Kidney epithelial cell (primary cell): ENCODE measurements at places on chromosomes 4 and X.

- DNase-seq = no peak
Observed at GRCh38 chr4:118289794-118290193, 63.0 kb downstream of the PRSS12 start.

GRCh38 chrX:130106071-130106470 lies 4.2 kb downstream of the ELF4 start:
- DNase-seq = no peak

DNA sequence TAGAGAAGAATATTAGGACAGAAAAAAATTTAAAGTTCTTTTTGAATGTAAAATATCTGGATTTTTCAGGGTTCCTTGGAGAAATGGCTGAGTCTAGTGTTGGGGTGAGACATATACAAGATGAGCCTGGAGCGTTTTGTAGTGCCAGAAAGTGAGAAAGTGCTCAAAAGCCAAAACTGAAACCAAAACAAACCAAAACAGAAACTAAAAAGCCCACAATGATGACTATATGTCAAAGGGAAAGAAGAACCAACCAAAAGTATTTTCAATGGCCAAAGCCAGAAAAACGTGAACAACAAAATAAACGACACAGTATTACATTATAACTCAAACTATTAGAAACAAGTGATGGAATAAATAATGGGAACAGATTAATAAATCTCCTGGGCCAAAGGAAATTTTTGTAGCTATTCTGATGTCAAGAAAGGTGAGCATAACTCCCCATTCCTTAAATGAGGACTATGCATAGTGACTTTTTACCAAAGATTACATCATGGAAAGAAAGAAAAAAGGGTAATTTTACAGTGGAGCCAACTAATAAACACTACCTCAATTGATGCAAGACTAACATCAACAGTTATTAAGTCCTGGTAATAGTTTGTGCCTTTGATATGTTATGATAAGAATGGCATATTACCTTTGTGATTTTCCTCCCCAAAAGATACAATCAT lies 1137.6 kb downstream of the C4orf33 start:
- no peak for DNase-seq

DNA sequence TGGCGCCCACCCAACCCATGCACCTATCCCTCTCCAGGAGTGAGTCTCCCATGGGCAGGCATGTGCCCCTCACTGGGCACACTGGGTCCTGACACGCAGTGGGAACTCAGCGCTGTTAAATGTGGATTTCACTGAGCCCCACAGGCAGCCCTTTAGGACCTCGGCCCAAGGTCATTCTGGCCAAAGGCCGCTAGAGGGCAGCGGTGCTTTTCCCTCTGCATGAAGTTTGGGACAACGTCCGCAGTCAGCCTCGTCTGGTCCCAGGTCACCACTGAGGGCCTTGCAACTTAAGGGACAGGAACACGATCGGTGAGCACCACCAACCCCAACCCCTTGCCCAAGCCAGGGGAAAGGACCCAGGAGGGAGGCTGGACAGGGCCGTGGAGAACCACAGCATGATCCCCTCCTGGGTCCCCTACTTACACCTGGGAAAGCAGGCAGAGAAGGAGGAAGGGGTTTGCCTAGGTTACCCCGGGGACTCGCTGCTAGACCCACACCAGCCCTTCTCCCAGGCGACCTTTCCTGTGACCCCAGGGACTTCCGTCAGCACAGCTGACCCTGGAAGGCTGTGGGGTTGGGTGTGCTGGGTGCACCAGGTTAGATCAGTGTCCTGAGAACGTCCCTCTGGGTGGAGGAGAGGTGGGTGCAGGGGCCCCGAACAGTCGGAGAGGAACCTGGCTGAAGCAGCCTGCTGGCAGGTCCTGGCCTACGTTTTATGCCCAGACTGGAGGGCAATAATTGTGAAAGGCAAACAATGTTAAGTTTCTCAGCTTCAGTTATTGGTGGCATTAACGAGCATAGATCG lies 24.0 kb downstream of the CYTL1 start:
- no peak for DNase-seq

GRCh38 chr4:21134994-21135393 lies 434.7 kb downstream of the PACRGL start:
- DNase-seq = no peak

GRCh38 chr4:7055111-7055989 lies 12.2 kb downstream of the TADA2B start:
- no peak for DNase-seq

- DNase-seq = no peak
Observed at GRCh38 chr4:55132775-55133174, 7.4 kb upstream of the KDR start.

DNA sequence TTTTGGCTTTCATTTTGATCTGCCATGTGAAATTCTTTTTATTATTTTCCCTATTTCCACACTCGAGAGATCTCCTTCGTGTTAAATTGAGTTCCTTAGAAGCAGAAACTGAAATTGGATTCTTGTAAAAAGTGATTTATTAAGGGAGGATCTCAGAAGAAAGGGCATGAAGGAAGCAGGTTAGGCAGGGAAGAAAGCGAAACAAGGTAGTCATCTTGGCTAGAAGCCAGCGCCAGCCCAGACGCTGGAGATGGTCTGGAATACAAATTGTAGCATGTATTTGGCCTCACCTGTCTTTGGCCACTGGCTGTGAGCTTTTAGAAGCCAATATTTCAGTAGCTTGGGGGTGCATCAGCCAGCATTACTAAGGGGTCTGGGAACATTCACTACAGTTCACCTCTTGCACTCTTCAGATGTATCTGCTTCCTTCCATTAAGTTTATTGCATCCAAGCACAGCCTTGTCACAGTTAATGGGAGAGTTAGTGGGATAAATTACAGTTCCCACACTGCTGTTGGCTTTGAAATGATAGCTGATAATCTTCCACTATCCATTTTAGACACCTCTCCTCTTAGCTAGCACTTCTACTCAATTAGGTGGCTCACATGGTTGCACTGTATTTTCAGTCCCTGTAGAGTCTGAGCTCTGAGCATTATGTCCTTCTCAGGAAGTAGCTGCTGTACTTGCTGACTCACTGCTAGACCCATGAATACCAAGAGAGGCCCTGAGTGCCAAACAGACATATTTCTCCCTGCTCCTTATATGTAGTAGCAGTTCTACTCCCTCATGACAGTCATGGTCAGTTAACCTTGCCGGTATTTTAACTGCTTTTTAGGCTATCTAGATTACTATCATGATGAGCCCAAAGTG lies 14.6 kb downstream of the GRXCR1 start:
- peak; percentile 62 for DNase-seq

DNA sequence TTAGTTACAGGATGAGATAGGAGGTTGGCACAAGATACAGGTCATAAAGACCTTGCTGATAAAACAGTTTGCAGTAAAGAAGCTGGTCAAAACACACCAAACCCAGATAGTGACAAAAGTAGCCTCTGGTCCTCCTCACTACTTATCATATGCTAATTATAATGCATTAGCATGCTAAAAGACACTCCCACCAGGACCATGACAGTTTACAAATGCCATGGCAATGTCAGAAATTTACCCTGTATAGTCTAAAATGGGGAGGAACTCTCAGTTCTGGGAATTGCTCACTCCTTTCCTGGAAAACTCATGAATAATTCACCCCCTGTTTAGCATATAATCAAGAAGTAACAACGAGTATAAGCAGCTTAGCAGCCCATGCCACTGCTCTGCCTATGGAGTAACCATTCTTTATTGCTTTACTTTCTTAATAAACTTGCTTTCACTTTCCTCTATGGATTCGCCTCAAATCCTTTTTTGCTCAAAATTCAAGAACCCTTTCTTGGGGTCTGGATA lies 1254.4 kb downstream of the PCDH7 start:
- DNase-seq = no peak
